ENCODE measurements at places on chromosomes 7 and 10. TPM values are rescaled to one million over a fixed set of nuclear protein-coding genes. Genes with fewer than 3 reads are reported as not detected.

The MNX1 gene
- total RNA-seq: not detected

The PRSS1 gene
- 0.73 TPM for total RNA-seq

The PIP gene
- not detected for total RNA-seq

The ZNF117 gene
- 3.8 TPM for total RNA-seq

The LIPJ gene
- total RNA-seq: not detected

The CNPY1 gene
- not detected for total RNA-seq

The CH25H gene
- total RNA-seq: 0.63 TPM
